ENCODE measurements at places on chromosomes 5 and 9.

- DNase-seq = no peak
These were observed 38.3 kb downstream of the RASEF start for GRCh38 chr9:83024506-83025125.

- no peak for DNase-seq
These were observed 71.3 kb upstream of the OLFM1 start for GRCh38 chr9:135016037-135016640.

GRCh38 chr5:73814233-73814846 lies 188.3 kb downstream of the ARHGEF28 start:
- no peak for DNase-seq

- DNase-seq = no peak
These were observed 85.6 kb downstream of the SLC28A3 start for GRCh38 chr9:84254972-84255371.

DNA sequence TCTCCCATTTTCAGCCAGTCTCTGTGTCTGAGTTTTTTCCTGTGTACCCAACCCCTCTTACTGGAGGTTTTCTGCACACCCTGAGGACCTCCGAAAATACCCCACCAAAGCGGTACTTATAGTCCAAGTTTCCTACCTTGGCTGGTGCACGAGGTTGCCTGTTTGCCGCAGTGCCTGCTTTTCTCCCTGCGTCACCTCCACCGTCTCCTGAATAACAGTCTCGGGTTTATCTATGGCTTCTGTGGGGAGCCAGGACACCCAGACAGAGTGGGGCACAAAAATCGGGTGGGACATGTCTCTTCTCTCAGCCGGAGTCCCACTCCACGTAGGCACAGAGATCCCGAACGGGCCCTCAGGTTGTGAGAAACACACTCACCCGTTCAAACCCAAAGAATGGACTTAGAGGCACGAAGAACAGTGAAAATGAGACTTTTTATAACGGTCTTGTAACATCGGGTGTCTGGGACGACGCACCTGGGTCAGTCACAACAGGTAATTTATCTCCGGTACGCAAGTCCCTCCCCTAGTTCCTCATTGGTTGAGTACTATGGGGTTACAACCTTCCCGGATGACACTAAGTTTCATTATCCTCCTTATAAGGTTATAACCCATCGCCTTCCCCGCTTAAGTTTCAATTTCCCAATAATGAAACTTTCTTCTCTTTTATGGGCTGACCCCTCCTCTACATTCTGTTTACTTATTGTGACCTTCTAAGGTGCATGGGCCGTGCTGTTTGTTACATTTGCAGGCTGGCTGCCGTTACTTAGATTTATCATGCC lies 970.2 kb upstream of the COX7C start:
- no peak for DNase-seq

- DNase-seq = no peak
These were observed 128.3 kb downstream of the TLE1 start for GRCh38 chr9:81560851-81561732.

- no peak for DNase-seq
These were observed 42.4 kb downstream of the EXD3 start for GRCh38 chr9:137380606-137381005.

DNA sequence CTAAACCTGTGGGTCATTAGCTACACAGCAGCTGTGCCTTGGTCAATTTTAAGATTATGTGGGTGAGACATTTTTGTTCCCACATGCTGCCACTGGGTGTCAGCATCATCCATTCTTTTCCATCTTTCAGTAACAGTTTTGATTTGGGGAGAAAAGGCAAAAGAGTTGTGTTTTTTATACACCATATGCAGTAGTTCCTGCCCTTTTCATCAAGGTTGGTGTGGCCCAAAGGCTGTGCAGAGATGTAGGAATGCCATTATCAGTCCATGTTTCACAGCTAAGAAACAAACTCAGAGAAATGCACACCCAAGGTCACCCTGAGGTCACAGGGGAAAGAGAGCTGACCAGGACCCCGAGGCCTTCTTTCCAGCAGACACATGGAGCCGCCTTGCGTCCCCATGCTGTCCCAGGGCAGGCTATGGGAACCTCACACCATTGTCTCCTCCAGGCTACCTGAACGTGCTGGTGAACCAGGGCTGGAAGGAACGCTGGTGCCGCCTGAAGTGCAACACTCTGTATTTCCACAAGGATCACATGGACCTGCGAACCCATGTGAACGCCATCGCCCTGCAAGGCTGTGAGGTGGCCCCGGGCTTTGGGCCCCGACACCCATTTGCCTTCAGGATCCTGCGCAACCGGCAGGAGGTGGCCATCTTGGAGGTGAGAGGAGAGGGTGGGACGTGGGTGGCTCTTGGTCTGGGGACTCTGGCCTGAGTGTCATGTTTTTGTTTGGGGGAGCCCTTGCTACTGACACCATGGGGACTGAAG lies 27.8 kb upstream of the GRPEL2 start:
- peak; percentile 45 for DNase-seq

- DNase-seq = peak; percentile 89
These were observed 53.2 kb upstream of the HMHB1 start for GRCh38 chr5:143758750-143759149.

DNA sequence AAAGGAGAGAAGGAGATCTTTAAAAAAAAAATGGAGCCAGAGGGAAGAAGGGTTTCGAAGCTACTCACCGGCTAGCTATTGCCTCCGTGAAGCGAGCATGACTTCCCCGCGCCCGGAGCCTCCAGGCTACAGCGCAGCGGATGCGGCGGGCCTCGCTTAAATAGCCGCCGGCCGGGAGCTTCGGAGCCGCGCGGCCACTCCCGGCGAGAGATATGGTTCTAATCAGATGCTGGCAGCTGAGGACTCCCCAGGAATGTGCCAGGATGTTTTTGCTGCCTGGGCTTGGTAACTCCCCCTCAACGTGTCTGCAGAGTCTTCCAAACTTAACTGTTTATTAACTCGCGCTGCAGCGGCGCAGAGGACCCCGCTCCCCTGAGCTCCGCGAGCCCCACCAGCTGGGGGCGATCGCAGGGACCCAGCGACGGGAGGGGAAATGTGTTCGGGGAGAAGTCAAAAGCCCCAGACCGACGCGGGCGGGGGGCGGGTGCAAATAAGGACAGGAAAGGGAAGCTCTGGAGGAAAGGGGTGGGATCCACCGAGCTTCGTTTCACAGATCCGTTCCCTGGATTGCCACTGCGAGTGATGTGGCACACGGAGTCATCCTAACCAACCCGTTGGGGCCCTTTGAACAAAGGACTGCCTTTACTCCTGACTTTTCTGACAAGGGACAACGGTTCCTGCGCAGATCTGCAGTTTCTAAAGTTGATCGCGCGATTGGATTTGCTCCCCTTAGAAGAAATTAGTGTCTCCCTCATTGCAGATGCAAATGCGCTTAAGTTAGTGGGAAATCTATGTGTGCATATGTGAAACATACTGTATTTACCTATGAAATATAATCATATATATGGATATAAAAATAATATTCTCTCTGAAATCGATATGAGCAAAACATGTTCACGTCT lies at the start of gene DAB2:
Gene DAB2 (minus strand): TSS at position 245 of the 902 bp plus-strand sequence. CDS start 30,660 bp downstream, outside the sequence.
- peak; percentile 34 for DNase-seq

- DNase-seq = no peak
These were observed 20.2 kb downstream of the S100Z start for GRCh38 chr5:76870046-76870445.

DNA sequence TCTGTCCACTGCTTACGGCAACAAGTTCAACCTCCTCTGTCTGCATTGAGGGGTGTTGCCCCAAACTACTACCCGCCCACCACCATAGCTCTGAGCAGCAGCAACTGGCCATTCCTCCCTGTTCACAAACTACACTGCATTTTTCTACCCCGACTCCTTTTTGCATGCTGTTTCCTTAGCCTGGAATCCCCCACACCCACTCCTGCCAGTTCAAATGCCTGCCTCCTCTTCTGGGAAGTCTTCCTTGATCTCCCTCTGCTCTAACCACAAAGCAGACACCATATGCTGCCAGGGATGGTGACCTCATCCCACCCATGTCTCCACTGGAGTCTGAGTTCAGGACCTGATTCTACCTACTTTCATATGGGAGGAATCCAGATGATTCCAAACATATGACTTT lies 13.3 kb downstream of the ALDH1B1 start:
- DNase-seq = no peak

- DNase-seq = peak; percentile 2
These were observed 465.5 kb downstream of the DNAH5 start for GRCh38 chr5:13478831-13479465.

DNA sequence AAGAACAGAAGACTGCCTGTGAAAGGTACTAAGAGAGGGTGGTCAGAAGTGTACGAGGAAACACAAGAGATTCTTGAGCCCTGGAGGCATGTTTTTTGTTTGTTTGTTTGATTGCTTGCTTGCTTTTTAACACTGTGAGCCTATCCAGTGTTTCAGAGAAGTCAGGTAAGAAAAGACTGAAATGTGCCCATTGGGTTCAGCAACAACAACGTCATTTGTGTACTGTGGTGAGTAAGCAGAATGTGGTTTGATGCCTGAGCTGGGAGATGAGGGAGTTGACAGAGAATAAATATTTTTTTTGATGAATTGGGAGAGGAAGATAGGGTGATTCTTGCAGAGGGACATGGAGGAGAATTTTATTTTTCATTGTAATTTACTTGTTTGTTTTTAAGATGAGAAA lies 73.1 kb downstream of the RPS23 start:
- peak; percentile 4 for DNase-seq

GRCh38 chr5:93704996-93705395 lies 36.4 kb downstream of the POU5F2 start:
- no peak for DNase-seq

GRCh38 chr5:178114325-178115135 lies 1.2 kb downstream of the N4BP3 start:
- DNase-seq = peak; percentile 45

GRCh38 chr5:108814551-108814950 lies 66.9 kb downstream of the FER start:
- no peak for DNase-seq

DNA sequence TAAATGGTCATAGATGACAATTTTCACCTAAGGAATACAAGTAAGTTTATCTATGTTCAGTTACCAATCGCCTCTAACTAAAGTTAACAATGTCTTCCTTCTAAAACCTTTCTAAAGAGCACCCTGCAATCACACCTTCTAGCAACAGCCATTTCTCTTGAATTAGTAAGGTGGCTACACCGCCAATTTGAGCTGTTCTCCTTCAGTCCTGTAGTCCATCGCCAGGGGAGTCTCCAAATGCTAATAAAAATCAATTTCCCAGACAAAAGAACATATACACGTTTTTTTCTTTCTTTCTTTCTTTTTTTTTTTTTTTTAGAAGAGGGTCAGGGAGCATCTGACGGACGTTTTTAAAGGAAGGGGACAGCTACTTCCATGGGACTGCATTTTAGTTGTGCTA lies 729 bp upstream of the RORB start:
- no peak for DNase-seq

DNA sequence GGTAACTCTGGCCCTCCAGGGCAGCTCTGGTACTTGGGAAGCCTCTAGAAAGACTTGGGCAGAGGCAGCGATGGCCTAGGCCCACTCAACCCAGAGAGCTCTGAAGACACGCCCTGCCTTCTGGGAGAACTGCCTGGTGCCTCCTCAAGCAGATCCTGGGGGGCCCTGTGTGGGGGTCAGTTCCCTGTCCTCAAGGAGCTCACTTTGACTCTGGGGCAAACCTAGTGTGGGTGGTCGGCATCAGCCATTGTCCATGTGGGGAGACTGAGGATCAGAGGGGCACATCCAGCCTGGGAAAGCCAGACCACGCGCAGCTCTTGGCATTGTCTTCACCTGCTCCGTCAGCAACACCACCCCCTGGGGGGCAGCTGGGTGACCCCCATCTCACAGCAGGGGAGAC lies 28.0 kb downstream of the ABO start:
- no peak for DNase-seq

DNA sequence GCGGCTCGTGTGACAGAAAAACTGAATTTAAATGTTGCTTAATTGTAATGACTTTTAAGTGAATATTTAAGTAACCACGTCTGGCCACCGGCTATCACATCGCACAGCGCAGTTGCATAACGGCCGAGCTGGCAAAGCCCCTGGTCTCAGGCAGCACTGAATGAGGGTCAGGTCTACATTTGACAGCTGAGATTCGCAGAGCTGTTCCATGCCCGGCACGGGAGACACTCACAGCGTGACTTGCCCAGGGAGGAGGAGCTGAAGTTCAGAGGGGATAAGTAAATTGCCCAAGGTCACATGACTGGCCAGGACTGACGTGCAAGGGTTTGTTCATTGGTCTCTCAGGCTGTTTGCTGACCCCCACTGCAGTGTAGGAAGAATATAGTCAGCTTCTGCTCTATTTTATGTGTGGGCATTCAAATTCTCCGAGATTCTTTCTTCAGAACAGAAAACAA lies 17.4 kb upstream of the COL5A1 start:
- no peak for DNase-seq

DNA sequence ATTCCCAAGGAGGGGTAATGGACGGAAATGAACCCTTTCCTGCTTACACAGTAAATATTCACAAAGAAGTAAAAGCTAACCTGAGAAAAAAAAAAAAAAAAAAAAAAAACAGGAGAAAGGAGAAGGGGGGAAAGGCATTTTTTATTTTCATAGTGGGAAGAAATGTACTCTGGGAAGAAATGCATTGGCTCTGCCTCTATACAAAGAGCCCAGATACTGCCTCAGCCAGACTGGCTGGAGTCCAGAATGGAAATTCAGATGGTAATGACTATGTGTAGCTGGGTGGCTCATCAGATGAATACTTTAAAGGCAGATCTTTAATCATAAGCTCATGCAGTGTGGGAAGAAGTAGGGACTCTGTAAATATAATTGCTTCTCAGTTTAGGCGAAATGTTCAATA lies 124.9 kb upstream of the ZNF608 start:
- no peak for DNase-seq

GRCh38 chr9:128845186-128845931 lies 15.8 kb upstream of the SPOUT1 start:
- no peak for DNase-seq

DNA sequence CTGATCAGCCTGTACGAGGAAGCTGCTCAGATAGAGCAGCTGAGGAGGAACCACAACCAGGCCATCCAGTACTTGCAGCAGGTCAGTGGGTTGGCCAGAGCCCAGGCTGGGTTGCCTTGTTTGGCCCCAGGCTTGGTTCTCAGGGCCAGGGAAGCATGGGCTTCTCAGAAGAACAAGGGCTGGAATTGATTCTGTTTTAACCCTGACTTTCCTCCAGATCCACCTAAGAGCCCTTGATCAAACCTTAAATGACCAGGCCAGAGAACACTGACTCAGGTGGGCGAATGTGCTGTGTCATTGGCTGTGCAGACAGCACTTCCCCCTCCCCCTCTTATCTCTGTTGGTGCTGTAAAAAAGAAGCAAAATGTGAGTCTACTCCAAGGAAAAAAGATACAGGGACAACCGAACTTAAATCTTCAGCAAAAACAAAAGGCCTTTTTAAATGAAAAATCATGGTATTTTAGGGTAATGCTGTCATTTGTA lies 28.1 kb downstream of the TTC23L start:
- no peak for DNase-seq

DNA sequence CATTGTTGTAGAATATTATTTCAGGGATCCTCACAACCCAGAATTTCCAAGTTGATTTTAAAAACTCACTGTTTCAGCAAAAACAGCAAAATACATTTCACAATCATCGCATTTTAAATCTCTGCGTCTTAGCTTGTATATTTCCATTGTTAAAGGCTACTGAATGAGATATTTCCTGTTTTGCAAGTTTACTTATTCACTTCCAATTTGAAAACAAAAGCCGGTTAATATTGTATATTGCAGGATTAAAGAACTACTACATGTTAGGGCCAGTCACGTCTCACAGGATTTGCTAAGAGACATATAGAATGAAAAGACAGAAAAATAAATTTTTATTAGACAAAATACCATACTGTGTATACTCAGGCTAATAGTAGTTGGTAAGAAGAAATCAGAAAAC lies 395.9 kb upstream of the CDH9 start:
- DNase-seq = no peak

- no peak for DNase-seq
These were observed 1.5 kb upstream of the MYOZ3 start for GRCh38 chr5:150659360-150660107.

- DNase-seq = no peak
These were observed 94.2 kb downstream of the WNK2 start for GRCh38 chr9:93278144-93278543.

All from activated CD4-positive, alpha-beta T cell treated with anti-CD3 and anti-CD28 coated beads, Interleukin-10, Interleukin-2, amounts not matched to agents 100 ng/mL and 50 ng/mL, durations not matched to agents 16 hours and 8 hours (primary cell).